Smooth muscle cell of the brain vasculature (primary cell): ENCODE measurements at places on chromosomes 11 and 22.

GRCh38 chr22:19207401-19207808 is 28.9 kb upstream of the SLC25A1 start:
- no peak for DNase-seq

DNA sequence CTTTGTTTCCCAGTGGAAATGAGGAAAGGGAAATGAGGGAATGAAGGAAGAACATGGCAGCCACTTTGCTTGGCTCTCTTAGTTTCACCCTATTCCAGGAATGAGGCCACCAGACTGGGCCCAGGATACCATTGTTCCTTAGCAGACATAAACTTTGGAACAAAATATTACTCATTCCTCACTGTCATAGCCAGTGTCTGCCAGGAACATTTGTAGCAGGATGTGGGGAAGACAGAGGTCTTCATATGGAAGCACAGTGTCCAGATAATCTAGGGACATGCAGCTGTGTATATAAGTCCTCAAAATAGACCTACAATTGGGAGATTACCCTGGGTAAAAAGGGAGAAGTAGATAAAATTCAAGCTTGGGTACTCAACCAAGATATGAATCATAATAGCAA is 15.2 kb upstream of the FUT4 start:
- no peak for DNase-seq

- no peak for DNase-seq
Observed at GRCh38 chr11:102026217-102026616, 21.0 kb upstream of the CFAP300 start.

- DNase-seq = no peak
Observed at GRCh38 chr11:20088397-20089225, 71.7 kb downstream of the DBX1 start.

DNA sequence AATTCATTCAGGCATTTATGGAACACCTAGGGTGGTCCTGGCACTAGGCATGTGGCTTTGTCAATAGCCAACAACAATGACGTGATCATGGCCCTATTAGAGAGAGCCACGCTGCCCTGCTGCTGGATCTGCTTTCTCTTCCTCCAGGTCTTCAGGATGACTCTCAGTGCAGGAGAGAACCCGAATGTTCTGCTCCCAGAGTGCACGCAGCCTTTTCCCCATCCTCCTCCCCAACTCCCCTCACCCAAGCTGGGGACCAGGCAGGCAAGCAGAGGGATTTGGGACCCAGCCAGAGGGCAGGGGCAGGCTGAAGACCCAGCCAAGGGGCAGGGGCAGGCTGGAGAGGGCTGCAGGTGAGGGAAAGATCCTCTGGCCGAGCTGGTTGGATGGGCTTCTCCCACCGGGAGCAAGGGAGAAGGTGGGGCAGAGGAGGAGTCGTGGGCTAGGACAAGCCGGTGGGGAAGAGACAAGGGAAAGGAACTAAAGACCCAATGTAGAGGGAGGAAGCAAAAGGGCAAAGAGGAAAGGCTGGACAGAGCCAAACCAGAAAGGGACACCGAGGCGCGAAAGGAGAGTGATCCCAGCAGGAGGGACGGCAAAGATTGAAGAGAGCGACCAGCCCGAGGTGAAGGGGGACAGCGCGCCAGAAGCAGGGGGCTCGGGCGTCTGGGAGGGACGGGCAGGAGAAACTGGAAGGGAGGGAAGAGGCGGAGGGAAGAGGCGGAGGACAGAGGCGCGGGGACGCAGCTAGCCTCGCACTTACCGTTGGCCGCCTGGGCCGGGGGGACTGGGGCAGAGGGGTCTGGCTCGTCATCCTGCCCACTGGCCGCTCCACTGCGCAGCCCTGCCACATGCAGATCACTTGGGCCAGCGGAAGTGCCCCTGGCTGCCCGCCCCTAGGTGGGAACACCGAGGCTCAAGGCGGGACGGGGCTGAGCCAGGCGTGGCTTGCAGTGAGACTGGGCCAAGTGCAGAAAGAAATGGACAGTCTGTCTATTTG is at the start of gene KCTD14:
KCTD14 (minus strand) TSS at position 880 of the 1,000 bp plus-strand sequence; CDS start at position 853, 27 bp downstream.
- DNase-seq = no peak

DNA sequence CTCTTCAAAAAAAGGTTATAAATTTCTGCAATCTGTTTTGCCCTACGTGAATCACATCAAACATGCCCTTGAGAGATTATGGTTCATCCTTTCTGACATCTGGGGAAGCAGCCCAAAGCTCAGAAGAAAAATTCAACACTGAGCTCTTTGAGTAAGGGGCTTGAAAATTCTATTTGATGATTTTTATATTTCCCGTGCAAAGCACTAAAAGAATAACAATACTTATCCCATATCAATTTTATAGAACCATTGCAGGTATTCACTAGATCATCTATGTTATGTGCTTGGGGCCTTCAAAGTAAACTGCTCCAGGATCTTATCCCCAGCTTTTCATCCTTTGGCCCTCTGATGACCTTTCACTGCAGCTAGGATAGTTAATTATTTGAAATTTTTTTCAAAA is 966.9 kb upstream of the CNTN5 start:
- DNase-seq = no peak

DNA sequence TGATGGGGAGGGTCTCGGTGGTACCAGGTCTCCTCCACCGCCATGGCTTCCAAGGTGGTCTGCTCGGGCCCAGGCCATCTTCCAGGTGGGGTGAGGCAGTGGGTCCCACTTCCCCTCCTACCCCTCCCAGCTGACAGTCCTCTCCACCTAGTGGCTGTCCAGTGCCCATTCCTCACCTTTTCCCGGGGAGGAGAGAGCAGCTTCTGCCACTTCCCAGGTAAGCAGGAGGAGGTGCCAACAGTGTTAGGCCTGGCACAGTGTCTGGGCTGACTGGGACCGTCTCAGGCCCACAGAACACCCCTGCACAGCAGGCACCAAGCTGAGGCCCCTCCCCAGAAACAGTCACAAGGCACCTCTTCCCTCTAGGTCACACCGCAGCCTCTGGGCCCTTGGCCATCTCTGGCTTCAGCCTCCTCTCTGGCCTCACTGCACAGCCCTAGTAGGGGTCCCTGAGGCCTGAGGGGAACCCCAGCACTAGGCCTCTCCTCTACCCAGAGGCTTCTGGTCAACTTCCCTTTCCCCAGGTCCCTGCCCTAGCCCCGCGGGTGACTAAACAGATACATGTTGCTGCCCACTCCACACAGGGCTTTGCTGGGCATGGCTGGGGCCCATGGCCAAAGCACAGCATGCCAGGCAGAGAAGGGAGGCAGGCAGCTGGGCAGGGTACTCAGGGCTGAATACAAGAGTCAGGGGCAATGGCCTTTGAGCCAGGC is 2.3 kb upstream of the ANKRD13D start:
- no peak for DNase-seq

DNA sequence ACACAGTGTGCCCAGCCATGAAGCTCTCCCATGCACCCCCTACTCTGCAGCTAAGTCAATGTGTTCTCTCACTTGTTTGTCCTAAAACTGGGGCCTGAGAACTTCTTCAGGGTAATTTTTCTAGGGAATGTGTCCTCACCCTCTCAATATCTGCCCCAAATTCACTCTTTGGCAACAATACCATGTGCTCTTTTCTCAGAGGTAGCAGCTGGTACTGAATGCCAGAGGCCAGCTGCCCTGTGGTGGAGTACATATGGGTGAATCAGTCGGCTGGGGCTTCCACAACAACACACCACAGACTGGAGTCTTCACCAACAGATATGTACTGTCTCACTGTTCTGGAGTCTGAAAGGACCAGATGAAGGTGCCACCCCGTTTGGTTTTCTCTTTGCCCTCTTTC is 97.7 kb upstream of the TOP3B start:
- no peak for DNase-seq

DNA sequence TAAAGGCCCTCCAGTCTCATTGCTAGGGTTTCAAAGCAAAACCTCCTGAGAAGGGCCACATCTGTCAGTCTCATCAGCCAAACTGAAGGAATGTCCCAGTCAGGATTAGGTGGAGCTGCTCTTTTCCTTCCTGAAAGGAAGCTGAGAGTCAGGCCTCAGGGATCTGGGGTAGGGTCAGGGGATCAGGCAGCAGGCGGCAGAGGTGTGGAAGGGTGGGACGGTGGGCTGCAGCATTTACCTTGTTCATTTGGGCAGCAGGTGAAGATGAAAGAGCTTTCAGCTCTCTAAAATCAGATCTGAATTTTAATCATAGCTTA is 17.8 kb downstream of the CD82 start:
- no peak for DNase-seq

DNA sequence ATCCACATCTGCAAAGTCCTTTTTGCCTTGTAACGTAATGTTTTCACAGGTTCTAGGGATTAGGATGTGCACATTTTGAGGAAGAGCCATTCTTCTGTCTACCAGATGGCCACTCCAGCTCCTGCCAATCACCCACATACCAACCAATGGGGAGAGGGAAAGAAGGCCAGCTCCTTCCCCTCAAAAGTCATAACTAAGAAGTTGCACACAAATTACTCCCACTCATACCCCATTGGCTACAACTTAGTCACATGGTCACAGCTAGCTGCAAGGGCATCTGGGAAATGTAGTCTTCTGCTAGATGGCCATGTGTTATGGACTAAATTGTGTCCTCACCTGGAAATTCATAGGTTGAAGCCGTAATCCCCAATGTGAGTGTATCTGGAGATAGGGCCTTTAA is 15.4 kb upstream of the MYOD1 start:
- DNase-seq = no peak

- no peak for DNase-seq
Observed at GRCh38 chr22:29838599-29838956, 504 bp upstream of the ASCC2 start.

DNA sequence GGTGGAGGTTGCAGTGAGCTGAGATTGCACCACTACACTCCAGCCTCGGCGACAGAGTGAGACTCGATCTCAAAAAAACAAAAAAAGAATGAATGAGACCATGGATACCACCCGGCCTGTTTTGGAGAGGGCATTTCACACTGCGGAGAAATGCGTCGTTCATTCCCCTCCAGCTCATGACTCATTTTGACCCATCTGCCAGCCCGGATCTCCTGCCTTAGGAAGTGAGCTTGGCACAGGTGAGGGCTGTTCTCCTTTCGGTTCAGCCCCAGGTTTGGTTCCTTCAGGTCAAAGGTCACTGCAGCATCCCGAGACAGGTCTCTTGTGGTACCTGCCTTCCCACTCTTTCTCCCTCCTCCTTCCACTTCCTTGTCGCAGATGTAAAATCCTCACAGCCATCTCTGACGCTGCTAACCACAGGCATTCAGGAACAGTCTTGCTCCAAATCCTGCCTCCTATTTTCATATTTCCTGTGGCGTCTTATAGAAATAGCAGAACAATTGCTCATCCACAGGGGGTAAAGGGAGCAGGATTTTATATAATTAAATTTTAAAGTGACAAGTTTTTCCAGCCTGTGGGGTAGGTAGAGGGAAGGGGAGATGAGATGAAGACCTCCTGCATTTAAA is 517.9 kb downstream of the NTM start:
- DNase-seq = peak; percentile 65

GRCh38 chr22:40478338-40479125 is 108.1 kb downstream of the SGSM3 start:
- DNase-seq = no peak

GRCh38 chr22:49718396-49718795 is 109.3 kb downstream of the BRD1 start:
- no peak for DNase-seq

DNA sequence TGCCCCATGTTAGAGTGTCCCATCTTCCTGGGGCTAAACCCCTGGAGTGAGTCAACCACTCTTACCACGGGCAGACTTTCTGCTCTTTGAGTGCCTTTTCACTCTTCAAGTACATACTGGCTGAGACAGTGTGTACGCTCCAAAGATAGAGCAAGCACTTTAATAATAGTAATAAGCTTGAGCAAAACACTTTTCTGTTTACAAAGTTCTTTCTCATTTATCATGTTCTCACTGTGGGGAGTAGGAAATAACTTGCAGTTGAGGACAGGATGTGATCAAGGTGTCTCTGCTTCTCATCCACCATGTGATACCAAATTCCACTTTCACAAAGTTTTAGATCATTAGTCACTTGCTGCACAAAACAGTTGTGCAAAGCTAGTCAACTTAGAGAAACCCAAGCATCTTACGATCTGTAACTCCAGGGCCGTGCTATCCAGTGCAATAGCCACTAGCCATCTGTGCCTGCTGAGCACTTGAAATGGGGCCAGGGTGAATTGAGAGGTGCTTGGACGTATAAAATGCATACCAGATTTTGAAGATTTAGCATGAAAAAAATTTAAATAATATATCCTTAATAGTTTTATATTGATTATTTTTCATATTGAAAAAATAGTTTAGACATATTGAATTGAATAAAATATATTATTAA is 135.3 kb downstream of the KIF18A start:
- no peak for DNase-seq

DNA sequence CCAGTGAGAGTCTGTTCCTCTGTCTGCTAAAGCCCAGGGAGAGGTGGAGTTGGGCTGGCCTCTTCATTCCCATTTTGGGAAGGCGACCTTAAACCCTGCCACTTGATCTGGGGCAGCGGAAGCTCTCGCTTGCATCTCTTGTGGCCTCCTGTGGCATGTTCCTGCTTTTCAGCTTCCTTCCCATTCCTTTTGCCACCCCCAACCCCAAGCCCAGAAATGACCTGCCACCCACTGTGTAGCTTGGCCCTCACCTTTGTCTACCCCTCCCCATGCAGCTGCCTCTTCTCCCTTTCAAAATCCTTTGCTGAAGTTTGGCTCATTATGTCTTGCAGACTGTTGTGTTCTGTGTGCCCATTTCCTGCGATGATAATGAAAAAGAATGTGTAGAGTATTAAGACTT is 110.2 kb downstream of the DBX1 start:
- no peak for DNase-seq

DNA sequence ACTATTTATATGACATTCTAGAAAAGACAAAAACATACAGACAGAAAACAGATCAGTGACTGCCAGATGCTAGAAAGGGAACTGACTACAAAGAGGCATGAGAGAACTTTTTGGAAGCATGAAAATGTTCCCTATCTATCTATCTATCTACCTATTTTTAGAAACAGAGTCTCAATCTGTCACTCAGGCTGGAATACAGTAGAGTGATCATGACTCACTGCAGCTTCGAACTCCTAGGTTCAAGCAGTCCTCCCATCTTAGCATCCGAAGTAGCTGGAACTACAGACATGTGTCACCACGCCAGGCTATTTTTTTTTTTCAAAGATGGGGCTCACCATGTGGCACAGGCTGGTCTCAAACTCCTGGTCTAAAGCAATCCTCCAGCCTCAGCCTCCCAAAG is 6.9 kb downstream of the SBF2 start:
- no peak for DNase-seq

- no peak for DNase-seq
Observed at GRCh38 chr11:61054513-61054912, 47.8 kb upstream of the CD5 start.

DNA sequence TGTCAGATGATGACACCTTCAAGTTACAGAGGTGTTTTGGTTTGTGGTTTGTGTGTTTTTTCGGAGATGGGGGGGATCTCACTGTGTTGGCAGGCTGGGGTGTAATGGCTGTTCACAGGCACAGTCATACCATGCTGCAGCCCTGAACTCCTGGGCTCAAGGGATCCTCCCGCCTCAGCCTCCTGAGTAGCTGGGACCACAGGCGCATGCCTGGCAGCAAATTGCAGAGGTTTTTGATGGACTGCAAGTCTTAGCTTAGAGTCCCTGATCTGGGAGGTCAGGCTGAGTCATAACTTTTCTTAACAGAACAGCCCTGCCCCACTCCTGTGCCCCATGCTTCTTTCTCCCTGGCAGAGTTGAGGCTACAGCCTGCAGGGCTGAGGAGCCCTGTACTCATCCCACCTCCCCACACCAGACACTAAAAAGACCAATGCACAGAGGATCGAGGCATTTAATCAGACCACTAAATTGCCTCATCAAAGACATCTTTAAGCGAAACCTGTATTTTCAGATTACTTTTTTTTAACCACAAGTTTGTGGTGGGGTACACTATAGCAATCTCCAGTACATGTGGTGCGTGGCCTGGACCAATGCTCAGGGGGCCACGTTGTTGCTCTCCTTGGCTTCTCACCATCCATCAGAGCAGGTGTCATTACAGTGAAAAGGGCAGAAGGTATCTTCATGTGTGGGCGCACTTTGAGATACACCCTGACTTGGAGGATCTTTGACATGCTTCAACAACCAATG is 17.1 kb upstream of the ADORA2A start:
- DNase-seq = no peak
